ENCODE measurements at places on chromosomes 1 and 21. TPM values are rescaled to one million over a fixed set of nuclear protein-coding genes. Genes with fewer than 3 reads are reported as not detected.

DNA sequence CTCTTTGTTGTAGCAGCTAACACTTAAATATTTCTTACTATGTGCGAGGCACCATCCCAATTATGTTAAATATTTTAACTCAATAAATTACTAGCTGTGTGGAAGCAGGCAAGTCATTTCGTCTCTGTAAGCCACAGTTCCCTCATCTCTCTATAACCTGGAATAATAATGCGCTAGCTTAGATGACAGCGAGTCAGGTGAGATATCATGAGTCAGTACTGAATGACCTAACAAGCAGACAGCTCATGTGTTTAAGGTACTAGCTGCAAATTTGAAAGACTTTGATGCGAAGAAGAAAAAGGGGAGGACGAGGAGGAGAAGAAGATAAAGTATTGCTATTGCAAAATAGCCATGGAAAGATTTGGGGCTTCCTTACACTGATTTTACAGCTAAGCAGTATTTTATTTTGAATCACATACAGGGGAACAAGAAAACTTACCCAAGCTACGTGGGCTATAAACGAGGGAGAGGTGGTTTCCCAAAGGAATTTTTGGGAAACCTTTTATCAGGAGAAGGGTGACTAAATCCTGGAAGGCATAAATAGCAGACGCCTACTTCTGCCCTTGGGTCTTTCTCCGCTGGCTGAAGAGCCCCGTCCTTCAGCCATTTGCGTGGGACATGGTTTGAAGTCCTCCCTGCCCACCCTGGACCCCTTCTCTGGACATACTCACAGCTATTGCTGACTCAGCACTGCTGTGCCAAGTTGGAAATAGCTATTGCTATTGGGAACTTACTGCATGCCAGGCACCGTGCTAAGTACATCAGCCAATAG is 8.9 kb downstream of the CITED4 start:
- no peak for DNase-seq

DNA sequence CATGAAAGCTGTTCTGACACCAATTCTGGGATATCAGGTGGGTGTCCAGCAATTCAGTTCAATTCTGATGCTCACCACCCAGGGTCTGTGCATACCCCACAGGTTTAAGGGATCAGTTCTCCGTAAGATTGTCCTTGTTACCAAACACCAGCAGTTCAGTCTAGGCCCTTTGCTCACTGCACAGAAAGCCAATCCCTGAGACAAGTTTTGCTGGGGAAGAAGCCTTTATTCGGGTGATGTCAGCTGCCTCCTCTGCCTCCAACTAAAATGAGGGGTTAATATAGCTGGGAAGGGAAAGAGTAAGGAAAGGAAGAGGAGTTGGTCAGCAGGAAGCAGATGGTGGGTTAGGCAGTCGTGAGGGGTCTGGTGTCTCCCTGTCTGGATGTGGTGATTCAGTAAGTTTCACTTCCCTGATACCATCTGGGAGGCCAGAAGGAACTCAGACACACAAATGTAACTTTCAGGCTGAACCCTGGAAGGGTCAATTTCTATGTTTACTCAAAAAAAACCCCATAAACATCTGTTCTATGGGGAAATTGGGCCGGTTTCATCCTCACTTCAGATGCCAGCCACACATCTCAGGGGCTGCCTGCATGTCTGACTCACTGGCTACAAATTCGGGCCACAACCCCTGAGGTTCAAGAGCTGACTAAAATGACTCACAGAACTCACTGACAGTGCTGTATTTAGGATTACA is 83.3 kb upstream of the PGBD5 start:
- no peak for DNase-seq

Gene ROR1
- 34.8 TPM for total RNA-seq

Gene ATAD3C
- 0.51 TPM for total RNA-seq

Gene DNASE2B
- total RNA-seq: not detected

- DNase-seq: no peak
These were observed 13.7 kb downstream of the BLACAT1 start for GRCh38 chr1:205442051-205442725.

Gene CEP170
- 83.1 TPM for total RNA-seq

DNA sequence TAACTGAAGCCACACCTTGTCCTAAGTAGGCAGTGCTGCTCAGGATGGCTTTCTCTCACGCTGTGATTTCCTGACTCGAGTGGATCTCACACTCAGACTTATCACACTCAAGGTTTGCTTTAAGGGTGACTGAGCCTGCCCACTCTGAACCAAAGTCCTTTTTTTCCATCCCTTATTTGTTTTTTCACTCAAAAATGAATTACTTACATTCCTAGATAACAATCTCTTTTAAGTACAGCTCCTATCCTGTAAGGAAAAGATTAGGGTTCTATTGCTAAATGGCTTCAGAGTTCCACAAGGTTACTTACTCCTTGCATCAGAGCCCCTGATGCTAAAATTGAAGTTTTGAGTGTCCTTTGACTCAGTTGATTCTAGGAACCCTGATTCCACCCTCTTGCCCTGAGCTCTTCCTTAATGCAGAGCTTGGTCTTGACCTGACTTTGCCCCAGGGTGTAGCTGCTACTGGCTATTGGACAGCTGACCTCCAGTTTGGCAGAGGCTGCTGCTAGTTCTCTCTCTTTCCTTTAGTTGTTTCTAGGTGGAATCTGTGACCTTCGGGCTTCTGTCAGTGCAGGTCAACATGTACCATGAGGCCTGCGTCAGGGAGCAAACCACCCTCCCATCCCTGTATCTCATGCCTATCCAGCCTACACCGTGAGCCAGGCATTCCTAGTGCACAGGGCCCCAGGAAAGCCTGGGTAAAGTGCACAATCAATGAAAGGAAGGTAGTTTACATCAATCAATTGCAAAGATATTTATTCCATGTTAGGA is 80.1 kb upstream of the CD55 start:
- no peak for DNase-seq

Gene CHIA
- total RNA-seq: not detected

Data from cardiac septum (tissue), 1 donor.